Fibroblast of skin of right biceps (primary cell): ENCODE measurements at places on chromosomes 4 and X.
A peak's percentile ranks its signal among the peaks of the same experiment; 100 is the strongest.

- no peak for DNase-seq
These were observed 193.9 kb downstream of the CPXCR1 start for GRCh38 chrX:88940904-88941303.

- peak; percentile 3 for DNase-seq
These were observed 294.9 kb upstream of the ZCCHC13 start for GRCh38 chrX:74009041-74009440.

GRCh38 chr4:186669159-186669731 is 54.4 kb downstream of the FAT1 start:
- DNase-seq = peak; percentile 86

- no peak for DNase-seq
These were observed 28.1 kb downstream of the ADAM29 start for GRCh38 chr4:174946246-174946645.

DNA sequence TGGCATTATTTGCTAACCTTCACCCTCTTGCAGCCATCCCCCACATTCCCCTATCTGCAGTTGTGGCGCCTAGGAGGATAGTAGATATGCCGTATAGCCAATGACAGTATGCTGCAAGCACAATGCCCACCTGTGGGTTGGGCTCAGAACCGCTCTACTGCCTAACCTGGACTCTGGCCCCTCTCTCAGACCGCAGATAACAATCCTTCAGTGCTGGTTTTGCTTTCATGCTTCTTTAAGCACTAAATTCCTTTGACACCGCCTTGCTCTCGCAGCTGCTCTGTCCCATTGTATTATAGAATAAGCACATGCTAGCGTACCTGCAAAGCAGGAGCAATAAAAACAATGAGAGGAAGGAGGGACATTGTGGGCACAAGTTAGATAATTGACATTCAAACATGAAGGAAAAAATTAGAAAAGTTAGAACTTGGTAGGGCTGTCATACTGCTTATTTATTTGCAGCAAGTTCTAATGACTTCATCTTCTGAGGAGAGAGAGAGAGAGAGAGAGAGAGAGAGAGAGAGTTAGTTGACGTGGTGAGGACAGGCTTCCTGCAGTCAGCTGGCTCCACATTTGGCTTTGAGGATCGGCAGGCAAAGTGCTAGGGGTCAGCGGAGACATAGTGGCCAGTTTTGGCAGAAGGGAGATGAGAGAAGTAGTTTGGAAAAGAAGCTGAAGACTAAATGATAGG is 55.8 kb downstream of the WWC2 start:
- no peak for DNase-seq

DNA sequence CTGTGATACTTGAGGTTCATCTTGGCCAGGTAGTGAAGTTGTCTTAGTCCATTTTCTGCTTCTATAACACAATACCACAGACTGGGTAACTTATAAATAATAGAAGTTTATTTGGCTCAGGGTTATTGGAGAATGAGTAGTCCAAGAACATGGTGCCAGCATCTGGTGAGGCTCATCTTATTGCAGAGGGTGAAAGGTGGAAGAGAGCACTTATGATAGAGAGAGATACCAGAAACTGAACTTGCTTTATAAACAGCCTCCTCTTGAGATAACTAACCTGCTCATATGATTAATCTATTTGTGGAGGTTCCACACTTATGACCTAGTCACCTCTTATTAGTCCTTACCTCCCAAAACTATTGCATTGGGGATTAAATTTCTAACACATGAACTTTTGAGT is 1.6 kb downstream of the C4orf51 start:
- no peak for DNase-seq
